ENCODE measurements at places on chromosomes 12 and 14.

GRCh38 chr12:125284945-125285685, 219.9 kb downstream of the AACS start:
- no peak for DNase-seq

GRCh38 chr14:74545386-74545785, 51.8 kb downstream of the ISCA2 start:
- no peak for DNase-seq

DNA sequence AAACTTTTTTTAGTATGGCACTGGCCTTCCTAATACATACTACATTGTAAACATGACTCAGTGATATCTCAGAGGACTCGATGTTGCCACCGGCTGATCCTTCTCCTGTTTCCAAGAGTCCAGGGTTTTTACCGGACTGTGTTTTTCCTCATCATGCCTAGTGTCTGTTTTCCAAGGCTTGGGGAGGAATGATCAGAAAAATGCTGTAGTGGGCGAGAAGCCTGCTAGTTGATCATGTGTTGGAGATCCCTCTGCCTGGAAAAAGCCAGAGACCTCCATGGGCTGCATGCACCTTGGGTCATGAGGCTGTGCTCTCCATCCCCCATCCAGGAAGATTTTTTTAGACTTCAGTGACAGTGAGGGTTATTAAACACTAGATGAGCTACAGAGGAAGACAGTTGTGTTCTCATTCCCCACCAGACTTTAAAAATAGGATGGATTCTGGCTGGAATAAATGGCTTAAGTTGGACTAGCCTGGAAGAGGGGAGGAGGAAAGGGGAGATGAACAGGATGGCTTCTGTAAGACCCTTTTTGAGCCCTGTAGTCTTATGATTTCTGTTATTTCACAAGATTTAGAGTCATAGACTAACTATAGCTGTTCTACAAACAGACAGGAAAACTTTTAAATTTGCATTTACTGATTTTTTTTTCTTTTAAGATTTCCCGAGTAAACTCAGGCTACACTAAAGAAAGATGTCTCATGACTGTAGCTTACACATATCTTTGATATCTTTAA, 145.7 kb downstream of the SAMD4A start:
- DNase-seq: no peak

DNA sequence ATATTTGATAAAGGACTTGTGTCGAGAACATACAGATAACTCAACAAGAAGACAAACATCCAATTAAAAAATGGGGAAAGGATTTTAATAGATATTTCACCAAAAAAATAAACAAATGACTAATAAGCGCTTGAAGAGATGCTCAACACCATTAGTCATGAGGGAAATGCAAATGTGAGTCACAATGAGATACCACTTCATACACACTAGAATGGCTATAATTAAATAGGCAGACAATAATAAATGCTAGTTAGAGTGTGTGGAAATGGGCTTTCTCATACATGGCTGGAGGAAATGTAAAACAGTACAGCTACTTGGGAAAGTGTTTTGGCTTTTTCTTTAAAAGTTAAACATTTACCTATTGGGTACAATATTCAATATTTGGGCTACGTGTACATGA, 34.8 kb downstream of the DLK1 start:
- DNase-seq: no peak

- DNase-seq: no peak
These were observed 174.8 kb downstream of the LRIG3 start for GRCh38 chr12:58745348-58746125.

GRCh38 chr14:56603648-56604047, 24.1 kb downstream of the TMEM260 start:
- DNase-seq: no peak

GRCh38 chr12:67573566-67573965, 75.0 kb upstream of the DYRK2 start:
- no peak for DNase-seq

Data from NCI-H187 treated with DMSO at 0.1 percent for 48 hours (cell line).